ENCODE measurements at places on chromosomes 1 and 21.

GRCh38 chr1:91821126-91821868 is 64.7 kb downstream of the TGFBR3 start:
- DNase-seq, result no peak

DNA sequence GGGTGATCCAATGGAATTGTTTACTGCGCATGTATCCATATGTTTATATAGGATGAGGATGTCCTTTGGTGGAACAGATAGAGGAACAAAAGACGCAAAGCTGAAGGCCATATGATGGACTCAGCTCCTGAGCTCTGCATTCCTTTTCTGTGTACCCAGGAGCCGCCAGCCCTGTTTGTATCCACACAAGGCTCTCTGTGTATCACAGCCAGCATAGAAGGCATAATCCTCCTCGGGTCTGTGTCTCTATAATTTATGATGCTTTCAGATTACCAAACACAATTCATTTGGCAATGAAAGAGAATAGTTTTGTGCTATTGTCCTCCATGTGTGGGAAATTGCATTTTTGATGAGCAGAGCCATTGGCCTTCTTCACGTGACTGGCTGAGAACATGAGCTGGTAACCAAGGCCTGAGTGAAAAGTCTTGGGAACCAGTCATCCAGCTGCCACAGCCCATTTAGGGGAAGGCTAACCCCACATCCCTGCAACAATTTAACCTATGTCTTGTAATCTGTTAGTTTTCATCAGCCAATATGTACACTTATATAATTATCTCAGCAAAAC is 119.2 kb downstream of the PBX1 start:
- no peak for DNase-seq

DNA sequence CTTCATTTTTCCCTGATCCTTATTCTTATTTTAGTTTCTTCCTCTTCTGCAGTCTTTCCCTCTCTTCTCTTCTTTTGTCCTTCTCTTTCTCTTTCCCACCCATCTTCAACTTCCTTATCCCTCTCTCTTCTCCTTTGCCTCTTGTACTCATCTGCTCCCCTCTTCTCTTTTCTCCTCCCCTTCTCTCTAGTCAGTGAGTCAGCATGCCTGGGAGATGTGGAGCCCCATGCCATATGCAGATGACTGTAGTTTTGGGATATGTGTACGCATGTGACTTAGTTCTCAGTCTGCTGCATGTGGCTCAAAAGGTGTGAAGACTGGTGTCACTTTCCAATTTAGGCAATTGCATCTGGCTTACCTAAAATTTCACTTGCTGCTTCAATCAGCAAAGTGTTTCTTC is 10.4 kb downstream of the DNAJC6 start:
- DNase-seq, result no peak

GRCh38 chr1:166814611-166815010 is 24.7 kb upstream of the POGK start:
- DNase-seq, result no peak

GRCh38 chr1:179493323-179493722 is 82.4 kb downstream of the NPHS2 start:
- DNase-seq, result no peak

GRCh38 chr1:84842748-84843231 is 50.2 kb downstream of the LPAR3 start:
- no peak for DNase-seq

DNA sequence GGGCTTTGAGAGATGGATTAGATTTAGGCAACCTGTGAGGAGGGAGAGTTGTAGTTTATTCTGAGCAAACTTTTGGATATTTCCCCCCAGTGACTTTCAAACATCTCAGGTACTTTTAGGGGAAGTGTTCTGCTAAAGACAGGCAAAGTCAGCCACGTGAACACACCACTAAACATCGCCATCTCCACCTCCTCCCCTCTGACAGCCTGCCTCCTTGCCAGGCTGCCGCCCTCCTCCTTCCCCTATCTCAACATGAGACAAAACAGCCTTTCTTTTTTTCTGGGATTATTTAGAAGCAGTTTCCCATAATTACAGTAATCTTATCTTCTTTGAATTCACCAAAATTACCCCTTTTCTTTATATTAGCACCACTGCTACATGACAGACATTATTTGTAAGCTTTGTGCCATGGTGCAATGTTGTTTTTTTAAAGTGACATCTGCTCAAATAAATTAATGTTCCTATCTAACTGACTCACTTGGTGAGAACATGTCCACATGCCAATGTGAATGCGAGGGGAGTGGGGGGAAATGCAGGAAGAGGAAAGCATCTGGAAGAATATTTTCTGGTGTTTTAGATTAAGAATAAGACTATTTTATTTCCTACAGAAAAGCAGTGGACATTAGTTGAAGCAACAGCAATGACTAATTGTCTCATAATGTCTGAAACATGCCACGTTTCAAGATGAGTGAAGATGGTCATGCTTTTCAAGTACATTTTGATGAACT is 147.8 kb upstream of the ATP1B1 start:
- no peak for DNase-seq

DNA sequence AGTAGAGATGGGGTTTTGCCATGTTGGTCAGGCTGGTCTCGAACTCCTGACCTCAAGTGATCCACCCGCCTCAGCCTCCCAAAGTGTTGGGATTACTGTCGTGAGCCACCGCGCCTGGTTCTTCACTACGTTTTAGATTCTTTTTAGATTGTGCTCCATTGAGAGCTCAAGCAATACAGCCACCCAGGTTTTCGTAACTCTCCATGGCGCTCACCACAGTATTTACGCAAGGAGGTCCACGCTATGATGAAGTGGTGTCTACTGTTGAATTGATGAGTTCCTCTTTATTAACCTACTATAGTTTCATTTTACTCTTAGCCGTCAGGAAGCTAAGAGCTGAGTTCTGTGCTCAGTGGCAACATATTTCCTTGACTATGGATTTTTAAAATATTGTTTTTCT is 1.8 kb upstream of the KIF1B start:
- DNase-seq, result no peak

GRCh38 chr1:26689504-26689903 is 6.3 kb upstream of the ARID1A start:
- DNase-seq, result no peak

GRCh38 chr1:206668874-206669410 is 15.8 kb upstream of the MAPKAPK2 start:
- DNase-seq, result no peak

- DNase-seq, result no peak
These were observed 81.5 kb upstream of the LYPLAL1 start for GRCh38 chr1:219092206-219092605.

GRCh38 chr1:10625554-10625953 is 150.8 kb downstream of the PEX14 start:
- no peak for DNase-seq

DNA sequence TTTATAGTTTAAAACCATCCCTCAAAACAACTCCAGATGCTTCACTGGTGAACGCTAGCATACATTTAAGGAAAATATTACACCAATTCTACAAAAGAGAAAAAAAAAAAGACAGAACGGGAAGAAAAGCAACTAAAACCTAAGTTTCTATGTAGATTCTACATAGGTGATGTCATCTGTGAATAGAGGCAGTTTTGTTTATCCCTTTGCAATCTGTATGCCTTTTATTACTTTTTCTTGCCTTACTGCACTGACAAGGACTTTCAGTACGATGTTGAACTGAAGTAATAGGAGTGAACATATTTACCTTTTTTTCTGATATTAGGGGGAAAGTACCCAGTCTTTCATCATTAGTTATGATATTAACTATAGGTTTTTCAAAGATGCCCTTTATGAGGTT is 101.7 kb upstream of the HAO2 start:
- DNase-seq, result no peak

DNA sequence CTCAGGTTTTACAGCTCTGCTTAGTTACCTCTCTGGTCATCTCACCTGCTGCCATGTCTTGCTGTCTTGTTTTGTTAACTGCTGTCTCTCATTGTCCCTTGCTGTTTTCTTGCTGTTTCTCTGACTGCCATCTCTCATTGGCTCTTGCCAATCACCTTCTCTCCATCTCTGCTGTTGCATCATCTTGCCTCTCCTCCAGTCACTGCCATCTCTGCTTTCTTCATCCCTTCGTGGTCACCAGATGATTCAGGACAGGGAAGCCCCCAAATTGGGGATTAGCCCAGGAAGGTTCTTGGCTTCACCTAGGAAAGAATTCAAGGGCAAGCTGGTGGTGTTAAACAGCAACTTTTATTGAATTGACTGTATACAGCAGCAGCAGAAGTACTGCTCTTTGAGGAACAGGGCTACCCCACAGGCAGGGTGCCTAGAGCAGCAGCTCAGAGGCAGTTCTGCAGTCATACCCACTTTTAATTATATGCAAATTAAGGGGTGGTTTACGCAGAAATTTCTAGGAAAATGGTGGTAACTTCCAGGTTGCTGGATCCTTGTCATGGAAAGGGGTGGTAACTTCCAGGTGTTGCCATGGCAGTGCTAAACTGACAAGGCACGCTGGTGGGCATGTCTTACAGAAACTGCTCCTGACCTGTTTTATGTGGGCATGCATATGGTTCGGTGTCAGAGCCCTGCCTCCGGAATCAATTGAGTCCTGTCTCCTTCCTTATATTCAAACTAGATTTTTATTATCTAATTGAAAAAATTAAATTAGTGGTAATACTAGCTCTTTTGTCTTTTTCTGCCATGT is 33.4 kb downstream of the SUCO start:
- DNase-seq, result no peak

DNA sequence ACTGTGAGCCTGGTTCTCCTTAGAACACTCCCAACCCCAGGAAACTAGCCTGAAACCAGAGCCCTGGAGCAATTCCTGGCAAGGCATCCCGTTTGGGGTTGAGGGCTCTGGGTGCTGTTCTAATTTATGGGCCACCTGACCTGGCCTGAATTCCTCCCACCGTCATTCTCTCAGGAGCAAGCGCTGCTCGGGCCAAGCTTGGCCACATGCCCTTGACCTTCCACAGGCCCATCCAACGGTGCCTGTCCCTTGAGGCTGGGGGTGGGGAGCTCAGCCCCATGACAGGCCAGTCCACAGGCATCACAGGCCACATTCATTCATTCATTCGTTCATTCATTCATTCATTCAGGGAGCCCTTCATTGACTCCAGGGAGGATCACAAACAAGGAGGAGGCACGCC is 5.3 kb downstream of the PADI2 start:
- no peak for DNase-seq
